Caki2 (cell line): ENCODE measurements at places on chromosomes 11 and 22. TPM values are rescaled to one million over a fixed set of nuclear protein-coding genes. Genes with fewer than 3 reads are reported as not detected.

C1QTNF6 gene
- 14.1 and 14.9 TPM in 2 replicates for total RNA-seq

SCN2B gene
- total RNA-seq: not detected in 2 replicates

KREMEN1 gene
- total RNA-seq: 4.8 and 8.4 TPM in 2 replicates

GLB1L2 gene
- total RNA-seq: 0.23 and 1.9 TPM in 2 replicates

DRD4 gene
- total RNA-seq: not detected in 2 replicates

CHST1 gene
- total RNA-seq: 1.5 TPM in 1 of 2 replicates, not detected in the other

OR5AP2 gene
- not detected in 2 replicates for total RNA-seq

LIF gene
- total RNA-seq: 35.7 and 35.8 TPM in 2 replicates

SELENOH gene
- total RNA-seq: 263 and 290 TPM in 2 replicates

POU2AF2 gene
- total RNA-seq: not detected in 2 replicates

TMEM25 gene
- 3.0 and 7.9 TPM in 2 replicates for total RNA-seq

ANO3 gene
- not detected in 2 replicates for total RNA-seq

SMIM35 gene
- not detected in 2 replicates for total RNA-seq

NXPE1 gene
- total RNA-seq: not detected in 2 replicates

LDLRAD3 gene
- total RNA-seq: 0.12 and 1.9 TPM in 2 replicates

NRGN gene
- total RNA-seq: 1.4 TPM in 1 of 2 replicates, not detected in the other

SEC14L2 gene
- total RNA-seq: 10.6 and 12.9 TPM in 2 replicates

KIAA1671 gene
- total RNA-seq: 8.1 and 11.7 TPM in 2 replicates

C11orf42 gene
- total RNA-seq: not detected in 2 replicates

RAB38 gene
- 12.7 and 21.2 TPM in 2 replicates for total RNA-seq

RFPL2 gene
- 0.49 and 2.8 TPM in 2 replicates for total RNA-seq

ARHGAP8 gene
- total RNA-seq: 3.0 and 7.7 TPM in 2 replicates

TUB gene
- not detected in 2 replicates for total RNA-seq

SLC1A2 gene
- total RNA-seq: not detected in 2 replicates

PSMD13 gene
- total RNA-seq: 97.7 and 117 TPM in 2 replicates

OR2AG1 gene
- total RNA-seq: not detected in 2 replicates

ADAMTS15 gene
- 4.6 and 7.1 TPM in 2 replicates for total RNA-seq

MYO18B gene
- not detected in 2 replicates for total RNA-seq

SPI1 gene
- not detected in 2 replicates for total RNA-seq

OR8G5 gene
- not detected in 2 replicates for total RNA-seq

TESMIN gene
- 2.4 and 8.9 TPM in 2 replicates for total RNA-seq

TSSK2 gene
- total RNA-seq: not detected in 2 replicates

RFPL3 gene
- total RNA-seq: not detected in 2 replicates

TMEM121B gene
- 0.14 and 0.17 TPM in 2 replicates for total RNA-seq

FADS2 gene
- 5.7 and 8.6 TPM in 2 replicates for total RNA-seq

MUC2 gene
- not detected in 2 replicates for total RNA-seq

MUC5B gene
- 0.03 TPM in 1 of 2 replicates, not detected in the other for total RNA-seq

GRIA4 gene
- total RNA-seq: 17.1 and 28.8 TPM in 2 replicates

VSIG10L2 gene
- not detected in 2 replicates for total RNA-seq

C11orf87 gene
- total RNA-seq: not detected in 2 replicates

OR8A1 gene
- total RNA-seq: not detected in 2 replicates

KCNJ11 gene
- total RNA-seq: 4.7 and 5.3 TPM in 2 replicates

TRIM51 gene
- not detected in 2 replicates for total RNA-seq

CHKB gene
- total RNA-seq: 21.9 and 32.2 TPM in 2 replicates

TREH gene
- total RNA-seq: not detected in 2 replicates

RCN1 gene
- total RNA-seq: 185 and 189 TPM in 2 replicates
